Suppressor macrophage (primary cell): ENCODE measurements at places on chromosomes 3 and 15.

GRCh38 chr3:111314181-111314873 is 227.7 kb upstream of the CD96 start:
- DNase-seq = no peak

GRCh38 chr3:9623148-9623547 is 26.2 kb upstream of the MTMR14 start:
- DNase-seq = no peak

- no peak for DNase-seq
Observed at GRCh38 chr3:144879701-144880100, 908.1 kb downstream of the DIPK2A start.

DNA sequence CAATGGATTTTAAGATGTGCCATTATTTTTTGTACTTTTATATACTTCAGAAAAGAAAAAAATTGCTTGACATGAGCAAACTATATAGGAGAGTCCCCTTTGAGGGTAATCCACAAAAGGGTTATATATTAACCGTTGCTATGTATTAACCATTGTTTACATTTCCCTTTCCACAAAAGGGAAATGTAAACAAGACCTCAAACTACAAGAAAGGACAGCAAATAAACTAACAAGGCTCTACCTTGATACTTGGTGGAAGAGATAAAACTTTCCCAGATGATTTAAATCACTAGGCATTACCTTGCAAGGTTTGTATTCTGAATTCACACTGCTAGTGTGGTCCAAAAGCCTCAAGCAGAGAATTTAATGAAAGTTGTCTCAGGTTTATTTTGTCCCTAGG is 616.3 kb upstream of the BCHE start:
- no peak for DNase-seq

- DNase-seq = no peak
Observed at GRCh38 chr3:60366486-60366885, 884.8 kb downstream of the FHIT start.

DNA sequence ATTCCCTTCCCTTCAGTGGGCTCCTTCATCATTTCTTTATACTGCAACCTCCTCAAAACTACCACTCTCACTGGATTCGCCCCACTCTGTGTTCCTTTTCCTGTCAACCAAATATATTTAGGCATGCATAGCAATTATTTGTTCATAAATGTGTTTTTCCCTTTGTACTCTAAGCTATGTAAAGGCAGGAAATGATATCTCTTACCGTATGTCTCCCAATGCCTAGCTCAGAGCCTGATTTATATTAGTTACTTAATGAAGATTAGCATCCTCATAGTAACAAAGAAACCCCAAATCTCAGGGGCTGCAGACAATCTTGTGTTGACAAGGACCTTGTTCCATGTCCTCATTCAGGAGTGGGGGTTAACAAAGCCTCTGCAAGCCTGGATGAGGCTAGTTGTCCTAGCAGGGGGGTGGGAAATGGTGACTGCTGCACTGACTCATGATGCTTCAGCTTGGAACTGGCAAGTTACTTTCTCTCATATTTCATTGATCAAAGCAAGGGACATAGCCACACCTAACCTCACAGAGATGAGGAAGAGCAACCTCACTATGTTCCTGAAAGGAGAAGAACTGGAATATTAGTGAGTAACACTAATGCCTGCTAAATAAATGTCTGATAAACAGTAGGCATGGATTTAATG is 15.2 kb downstream of the PHLDB2 start:
- DNase-seq = no peak
